ENCODE measurements at places on chromosomes 5 and 9.

GRCh38 chr9:120475341-120475740 is 104.6 kb downstream of the CDK5RAP2 start:
- no peak for DNase-seq

GRCh38 chr5:38450627-38451026 is 105.8 kb downstream of the LIFR start:
- no peak for DNase-seq

DNA sequence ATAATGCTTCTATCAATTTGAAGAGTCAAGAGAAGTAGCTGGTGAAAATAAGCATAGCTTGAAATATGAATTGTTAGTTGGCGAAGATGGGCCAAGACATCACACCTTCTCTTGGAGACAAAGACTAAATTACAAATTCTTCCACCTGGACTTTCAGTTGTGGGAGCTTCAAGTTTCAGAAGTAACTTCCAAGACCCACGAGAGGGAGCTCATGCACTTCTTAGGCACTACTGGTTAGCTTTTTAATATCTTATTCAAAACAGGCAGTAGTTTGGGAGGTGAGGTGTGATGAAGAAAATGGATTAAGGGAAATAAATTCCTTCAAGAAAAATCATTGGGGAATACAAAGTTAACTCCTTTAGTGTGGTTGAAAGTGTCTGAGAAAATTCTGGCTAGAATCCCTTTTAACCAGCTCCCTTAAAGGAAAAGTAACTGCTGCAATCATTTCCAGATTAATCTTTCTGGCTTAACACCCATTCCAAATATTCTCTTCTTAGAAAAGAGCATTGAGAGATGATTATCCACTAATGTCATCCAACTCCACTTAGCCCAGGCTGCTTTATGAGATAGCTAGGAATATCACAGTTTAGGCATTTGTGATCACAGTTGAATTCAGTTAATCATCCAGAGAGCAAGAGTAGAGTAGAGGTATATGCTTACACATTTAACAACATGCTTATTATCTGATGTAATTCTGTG is 139.5 kb upstream of the DMRTA1 start:
- DNase-seq, result no peak

DNA sequence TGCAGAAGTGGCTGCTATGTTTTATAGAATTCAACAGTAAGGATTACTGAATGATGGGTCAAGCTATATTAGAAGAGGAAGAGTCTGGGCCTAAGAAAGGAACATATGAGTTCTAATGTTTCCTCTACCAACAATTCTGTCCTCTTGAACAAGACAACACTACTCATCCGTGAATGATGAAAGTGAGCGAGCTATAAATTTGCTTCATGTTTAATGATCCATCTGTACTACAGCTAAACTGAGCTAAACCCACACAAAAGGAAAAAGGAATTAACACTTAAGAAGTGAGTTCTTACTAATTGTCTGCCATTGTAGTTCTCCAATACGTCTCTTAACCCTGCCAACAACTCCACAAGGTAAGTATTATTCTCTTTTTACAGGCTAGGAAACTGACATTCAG is 204.4 kb downstream of the GLIS3 start:
- DNase-seq, result no peak

- DNase-seq, result no peak
These were observed 3.8 kb downstream of the ATP6V1G1 start for GRCh38 chr9:114591291-114591787.

DNA sequence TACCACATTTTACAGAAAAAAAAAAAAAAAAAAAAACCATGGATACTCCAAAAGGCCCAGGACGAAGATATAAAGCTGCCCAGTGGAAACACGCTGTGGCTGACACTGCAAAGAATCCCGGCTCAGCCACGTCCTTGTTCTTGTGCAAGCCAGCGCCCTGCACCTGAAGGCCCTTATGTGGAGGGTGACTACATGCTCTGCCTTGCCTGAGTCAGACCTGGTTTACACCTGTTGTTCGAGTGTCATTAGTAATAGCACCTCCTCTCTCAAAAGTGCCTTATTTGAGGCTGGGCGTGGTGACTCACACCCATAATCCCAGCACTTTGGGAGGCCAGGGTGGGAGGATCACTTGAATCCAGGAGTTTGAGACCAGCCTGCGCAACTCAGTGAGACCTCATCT is 54.3 kb upstream of the ZSWIM6 start:
- no peak for DNase-seq

GRCh38 chr5:36393656-36394428 is 92.1 kb upstream of the RANBP3L start:
- DNase-seq, result no peak

GRCh38 chr9:23822261-23823169 is 3.5 kb downstream of the ELAVL2 start:
- DNase-seq, result no peak

DNA sequence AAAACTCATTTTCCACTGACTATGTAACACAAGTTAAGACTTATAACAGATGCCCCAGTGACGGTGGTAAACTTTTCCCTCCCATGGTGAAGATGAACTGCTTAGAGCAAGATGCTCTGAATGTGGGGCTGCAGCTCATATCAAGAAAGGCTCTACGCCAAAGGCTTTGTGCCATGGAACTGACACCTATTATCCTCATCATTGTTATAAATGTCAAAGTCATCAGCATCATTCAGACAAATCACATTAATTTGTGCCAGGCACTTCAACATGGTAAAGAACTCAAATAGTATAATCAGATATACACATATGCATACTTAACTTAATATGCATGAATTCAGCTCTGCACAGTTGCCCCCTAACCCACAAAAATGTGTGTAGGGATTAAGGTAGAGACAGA is 305.9 kb upstream of the ATP10B start:
- DNase-seq, result no peak

DNA sequence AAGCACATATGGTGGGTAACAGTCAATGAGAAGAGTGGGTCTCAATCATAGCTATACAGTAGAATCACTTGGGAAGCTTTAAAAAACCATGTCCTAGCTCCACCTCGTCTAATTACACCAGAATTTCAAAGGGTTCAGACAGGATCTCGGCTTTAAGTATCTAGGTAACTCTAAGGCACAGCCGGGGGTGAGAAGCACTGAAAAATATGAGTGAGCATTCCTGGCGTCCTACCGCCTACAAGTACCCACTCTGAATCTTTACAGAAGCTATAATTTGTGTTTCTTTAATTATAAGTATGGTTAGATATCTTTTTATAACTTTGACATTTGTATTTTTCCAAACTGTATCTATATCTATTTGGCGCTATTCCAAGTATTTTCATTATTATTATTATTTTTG is 16.1 kb downstream of the PAIP1 start:
- DNase-seq, result no peak

DNA sequence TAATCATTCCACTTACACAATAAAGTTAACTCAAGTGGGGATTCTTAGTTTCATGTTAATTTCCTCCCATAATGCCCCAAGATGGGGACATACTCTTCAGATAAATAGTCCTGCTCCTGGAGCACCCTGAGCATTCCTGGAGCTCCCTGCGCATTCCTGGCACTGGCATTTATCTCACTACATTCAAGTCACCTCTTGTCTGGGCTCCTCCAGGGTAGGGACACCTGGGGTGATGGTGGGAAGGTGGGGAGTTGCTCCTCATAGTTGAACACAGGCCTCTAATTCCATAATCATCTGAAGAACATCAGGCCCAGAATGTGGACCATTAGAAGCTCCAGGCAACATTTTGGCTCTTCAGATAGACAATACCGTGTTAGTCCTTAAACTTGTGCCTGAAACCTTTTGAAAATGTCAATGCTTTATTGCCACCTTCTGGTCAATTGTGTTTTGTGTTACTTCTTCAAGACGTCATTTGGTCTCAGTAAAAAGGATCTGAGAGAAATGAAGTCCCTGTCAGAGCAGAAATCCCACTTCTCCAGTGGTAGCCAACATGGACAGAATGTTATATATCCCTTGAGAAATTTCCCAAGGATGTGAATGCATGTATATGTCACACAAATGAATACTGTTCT is 14.2 kb upstream of the AGGF1 start:
- no peak for DNase-seq

- no peak for DNase-seq
These were observed 7.9 kb downstream of the RACK1 start for GRCh38 chr5:181235689-181236366.

DNA sequence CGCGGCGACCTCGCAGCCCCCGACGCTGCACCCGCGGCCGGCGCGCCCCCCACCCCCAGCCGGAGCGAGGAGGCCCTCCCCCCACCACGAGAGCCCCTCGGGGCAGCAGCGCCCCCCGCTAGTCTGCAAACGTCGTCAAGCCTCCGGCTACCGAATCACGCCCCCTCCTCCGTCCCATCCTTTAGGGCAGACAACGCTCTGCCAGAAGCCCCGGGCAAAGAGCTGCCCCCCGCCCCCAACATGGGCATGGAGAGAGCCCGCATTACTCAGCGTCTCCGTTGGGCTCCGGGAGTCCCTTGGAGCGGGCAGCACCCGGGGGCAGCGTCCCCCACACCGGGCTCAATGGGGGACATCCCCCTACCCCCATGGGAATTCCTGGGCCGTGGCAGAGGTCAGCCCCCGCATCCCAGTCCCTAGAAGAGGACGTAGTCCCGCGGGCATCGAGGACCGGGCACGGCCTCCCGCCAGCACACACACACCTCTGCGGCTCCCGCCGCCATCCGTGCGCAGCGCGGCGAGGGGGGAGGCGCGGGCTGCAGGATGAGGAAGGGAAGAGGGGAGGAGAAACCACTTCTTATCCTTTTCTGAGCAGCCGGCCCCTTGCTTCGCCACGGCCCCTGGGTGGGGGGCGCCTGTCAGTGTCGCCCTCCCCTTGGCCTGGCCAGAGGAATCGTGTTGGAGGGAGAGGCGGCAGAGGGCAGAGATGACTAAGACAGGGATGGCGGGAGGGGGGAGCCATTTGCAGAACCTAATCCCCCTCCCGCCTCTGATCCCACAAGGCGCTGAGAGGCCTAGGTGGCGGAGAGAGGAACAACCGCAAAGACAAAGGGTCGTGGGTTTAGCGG is 750 bp downstream of the DNM1 start:
- no peak for DNase-seq

DNA sequence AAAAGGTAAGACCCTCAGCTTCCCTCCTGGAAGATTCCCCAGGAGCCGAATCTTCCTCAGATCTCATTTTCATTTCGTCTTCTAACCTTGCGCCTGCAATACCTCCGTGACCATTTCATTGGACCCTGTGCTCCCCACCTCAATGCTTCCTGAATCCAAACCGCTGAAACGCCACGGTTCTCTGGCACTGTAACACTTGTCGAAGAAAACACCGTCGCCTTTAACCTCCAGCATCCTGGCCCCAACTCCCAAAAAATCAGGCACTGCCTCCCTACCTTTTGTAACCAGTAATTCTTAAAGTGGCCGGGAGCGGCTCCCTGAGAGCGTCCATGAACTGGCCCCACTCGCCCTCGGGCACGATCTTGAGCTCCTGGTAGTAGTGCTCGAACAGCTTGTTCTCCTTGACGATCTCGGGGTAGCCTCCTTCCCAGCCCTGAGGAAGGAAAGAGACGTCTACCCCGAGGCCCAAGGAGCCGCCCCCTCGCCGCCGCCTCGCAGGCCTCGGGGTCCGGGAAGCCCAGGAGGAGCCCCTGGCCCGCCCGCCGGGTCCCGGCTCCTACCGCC is 438 bp downstream of the NSUN2 start:
- no peak for DNase-seq

DNA sequence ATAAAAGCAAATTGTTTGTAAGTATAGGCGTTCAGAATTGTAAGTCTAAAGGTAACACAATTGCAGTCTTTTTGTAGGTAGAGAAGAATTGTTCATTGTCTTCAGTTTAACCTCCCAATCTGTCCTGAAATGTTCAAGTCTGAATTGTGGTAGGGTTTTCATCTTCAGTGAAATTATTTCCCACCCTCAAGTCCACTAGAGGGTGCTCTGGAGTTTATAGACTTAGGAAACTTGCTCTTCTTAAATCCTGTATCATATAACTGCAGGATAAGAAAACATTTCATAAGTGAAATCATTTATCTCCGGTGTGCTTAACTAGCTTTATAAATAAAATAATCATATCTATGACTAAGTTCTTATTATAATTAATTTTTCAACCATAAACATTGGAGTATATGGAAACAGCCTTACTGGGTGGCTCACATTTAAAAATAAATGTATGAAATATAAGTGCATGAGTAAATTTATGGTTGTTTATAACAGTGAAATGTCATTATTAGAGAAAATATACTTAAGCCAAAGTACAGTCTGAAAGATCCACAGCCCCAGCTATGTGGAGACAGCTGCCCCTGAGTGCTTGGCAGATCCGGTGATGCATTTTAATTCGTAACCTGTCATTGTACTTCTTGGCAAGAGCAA is 182.4 kb upstream of the OTULINL start:
- DNase-seq, result no peak

GRCh38 chr9:23823986-23824829 is 1.8 kb downstream of the ELAVL2 start:
- no peak for DNase-seq
